ENCODE measurements at places on chromosomes 1 and 21. TPM values are rescaled to one million over a fixed set of nuclear protein-coding genes. Genes with fewer than 3 reads are reported as not detected.

DNA sequence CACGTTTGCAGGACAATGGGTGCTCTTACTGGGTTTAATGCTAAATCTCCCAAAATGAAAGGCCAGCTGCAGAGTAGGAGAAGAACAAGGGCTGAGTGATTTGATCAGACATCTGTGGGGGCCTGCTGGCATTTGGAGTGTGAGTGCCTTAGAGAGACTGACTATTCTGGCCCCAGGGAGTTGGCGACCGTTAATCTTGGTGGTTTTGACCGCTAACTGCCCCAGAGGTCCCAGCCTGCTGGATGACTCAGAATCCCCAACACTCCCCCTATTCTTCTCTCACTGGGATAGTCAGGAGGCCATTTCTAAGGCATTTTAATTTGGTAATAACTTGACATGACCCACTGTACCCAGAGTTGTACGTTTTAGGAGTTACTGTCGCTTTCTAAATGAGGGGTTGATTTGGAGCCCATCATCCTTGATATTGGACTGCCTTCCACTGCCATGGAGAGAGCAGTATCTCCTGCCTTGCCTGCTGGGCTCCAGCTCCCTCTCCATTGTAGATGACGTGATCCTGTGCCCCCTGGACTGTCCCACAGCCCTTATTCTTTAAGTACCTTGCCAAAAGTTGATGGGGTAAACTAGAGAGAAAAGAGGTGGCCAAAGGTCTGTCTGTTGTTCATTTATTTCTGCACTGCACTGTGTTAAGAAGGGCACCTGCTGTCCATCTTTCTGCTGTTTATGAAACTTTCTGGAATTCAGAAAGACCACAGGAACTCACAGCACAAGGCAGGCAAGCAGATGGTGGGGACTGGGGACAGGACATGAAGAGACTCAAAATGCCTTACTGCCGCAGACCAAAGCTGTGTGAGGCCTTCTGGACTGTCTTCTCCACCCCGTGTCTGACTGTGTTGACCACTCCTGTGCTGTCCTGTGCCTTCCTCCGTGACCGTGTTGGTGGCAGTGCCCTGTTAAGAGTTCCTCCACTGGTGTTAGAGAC is 98.2 kb upstream of the ARTN start:
- DNase-seq = no peak

DNA sequence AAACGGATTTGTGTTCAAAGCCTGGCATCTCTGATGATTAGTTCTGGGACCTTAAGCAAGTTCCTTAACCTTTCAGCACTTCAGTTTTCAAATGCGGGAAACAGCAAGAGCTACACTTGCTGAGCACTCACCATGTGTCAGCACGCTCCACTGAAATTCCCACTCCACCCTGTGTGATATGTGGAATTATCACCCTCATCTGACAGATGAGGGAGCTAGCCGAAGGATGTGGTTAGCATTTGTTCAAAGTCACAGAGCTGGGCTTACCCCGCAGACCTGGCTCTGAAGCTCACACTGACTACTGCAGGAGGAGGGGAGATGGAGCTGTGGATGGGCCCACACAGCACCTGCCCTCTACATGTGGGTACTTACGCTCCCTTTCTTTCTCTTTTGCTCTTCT is 29.1 kb downstream of the IL12RB2 start:
- no peak for DNase-seq

DNA sequence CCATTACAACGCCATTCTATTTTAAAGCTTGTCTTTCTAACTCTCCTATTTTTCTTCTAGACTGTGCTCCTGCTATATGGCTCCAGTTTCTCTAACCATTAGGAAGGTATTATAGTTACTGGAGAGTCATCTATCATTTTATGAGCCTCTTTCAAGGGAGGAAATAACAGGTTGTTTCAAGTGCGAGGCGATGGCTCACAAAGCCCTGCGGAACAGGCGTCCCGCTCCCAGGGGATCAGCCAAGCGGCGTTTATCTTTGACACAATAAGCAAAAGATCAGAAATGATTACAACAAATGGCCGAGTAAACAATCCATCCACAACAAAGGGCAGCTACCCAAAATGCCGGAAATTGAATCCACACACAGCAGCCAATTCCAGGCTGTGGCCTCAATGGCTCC is 249.5 kb upstream of the POU3F1 start:
- DNase-seq = no peak

GRCh38 chr1:5644281-5645134 is 347.7 kb downstream of the NPHP4 start:
- no peak for DNase-seq

DNA sequence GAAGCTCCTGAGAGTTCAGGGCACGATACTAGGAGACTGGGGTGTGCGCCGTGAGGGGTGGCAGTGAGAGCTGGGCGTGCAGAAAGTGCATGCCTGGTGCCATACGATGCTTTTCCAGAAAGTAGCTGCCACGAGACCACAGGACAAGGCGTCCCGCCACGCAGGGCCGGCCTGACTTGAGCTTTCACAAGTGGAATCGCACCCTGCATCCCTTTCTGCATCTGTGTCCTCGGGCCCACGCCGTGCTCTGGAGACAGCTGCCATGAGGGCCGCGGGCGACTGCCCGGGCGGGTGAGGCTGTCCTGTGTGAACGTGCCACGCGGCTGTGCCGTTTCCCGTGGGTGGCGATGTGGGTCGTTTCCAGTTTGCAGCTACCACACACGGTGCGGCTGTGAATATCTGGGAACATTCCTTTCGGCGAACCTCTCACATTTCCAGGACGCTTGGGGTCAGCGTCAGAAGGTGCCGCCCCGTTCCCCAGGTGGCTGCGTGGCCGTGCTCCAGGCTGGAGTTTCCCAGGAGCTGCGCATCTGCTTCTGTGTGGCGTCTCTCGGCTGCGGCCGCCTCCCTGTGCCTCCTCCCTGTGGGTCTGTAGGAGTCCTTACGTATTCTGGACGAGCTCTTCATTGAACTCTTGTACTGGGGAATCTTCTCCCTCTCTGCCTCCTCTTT is 1.0 kb upstream of the PERM1 start:
- DNase-seq = no peak

GRCh38 chr1:244758708-244759107 is 76.8 kb upstream of the COX20 start:
- no peak for DNase-seq

The CLCA4 gene
- polyA plus RNA-seq = 0.18 TPM

DNA sequence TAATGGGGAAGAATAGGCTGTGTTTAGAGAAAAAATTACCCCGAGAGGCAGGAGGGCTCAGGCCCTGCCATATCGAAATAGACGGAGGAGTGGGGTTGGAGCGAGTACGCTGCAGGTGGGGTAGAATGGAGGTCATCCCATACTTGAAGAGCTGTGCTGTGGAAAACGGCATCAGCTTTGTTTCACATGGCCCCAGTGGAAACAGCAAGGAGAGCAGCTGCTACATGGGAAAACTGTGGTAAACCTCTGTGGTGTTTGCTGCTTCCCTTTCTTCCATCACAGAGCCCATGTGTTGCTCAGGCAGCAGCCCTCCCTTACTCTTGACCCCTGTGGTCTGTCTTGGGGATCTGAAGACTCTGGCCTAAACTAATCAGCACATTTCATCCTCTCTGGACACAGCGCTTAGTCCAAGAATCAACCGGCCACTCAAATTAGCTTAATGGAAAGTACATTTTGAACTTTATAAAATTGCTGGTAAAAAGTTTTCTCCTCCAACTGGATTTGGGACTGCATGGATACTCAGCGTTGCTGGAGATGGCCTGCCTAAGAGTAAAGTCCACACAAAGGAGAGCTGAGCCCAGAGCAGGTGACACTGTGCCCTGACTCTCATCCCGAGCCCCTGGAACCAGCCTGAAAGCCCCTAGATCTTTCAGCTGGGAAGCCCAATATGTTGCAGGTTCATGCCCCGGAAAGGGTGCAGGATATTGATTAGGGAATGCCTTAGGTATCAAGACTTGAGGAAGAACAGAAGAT is 127.1 kb upstream of the GADD45A start:
- DNase-seq = no peak

Data from hindlimb muscle (tissue), 1 donor.